Stimulated activated CD8-positive, alpha-beta memory T cell treated with anti-CD3 and anti-CD28 coated beads, Interleukin-7, amount 100 ng/mL, for 1 hour (primary cell): ENCODE measurements at places on chromosomes 6 and 20.

GRCh38 chr6:36095497-36096391 lies 34.6 kb upstream of the MAPK13 start:
- no peak for DNase-seq

- no peak for DNase-seq
Observed at GRCh38 chr6:93799226-93799625, 379.9 kb upstream of the EPHA7 start.

DNA sequence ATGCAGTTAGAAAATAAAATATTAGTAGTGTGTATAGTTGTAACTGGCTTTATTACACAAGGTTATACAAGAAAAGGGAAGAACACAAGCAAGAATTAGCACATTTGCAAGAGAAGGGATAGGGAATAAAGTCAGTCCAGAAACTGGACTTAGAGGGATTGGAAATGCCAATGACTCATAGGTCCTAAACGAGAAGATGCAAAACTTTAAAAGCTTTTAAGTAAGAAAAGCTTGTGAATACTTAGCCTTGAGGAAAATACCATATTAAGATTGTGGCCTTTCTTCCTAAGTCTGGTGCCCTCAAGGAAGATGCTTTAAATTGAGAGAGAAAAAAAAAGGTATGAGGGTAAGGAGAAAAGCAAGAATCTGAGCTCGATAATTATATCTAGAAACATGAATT lies 102.3 kb upstream of the MCHR2 start:
- DNase-seq: no peak

- no peak for DNase-seq
Observed at GRCh38 chr6:14622909-14623505, 505.4 kb downstream of the CD83 start.

DNA sequence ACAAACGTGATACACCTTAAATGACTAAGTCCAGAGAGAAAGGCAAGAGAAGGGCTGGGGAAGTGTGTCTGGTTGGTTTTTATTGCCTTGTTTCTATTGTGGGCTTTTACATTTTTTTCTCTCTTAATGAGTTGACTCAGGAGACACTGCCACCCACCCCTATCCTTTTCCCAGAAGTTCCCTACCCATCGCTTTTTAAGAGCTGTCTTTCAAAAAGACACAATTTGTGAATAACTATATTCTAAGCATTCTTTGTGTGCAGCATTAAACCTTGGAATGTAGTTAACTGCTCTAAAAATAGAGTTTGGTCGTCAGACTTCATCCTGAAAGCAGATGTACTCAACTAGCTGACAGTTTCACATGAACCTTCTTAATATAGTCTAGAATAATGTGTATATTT lies 174.9 kb downstream of the ISM1 start:
- no peak for DNase-seq

- DNase-seq: no peak
Observed at GRCh38 chr6:157143890-157144798, 179.2 kb downstream of the TMEM242 start.

GRCh38 chr6:105500693-105501092 lies 97.8 kb upstream of the PREP start:
- DNase-seq: no peak

DNA sequence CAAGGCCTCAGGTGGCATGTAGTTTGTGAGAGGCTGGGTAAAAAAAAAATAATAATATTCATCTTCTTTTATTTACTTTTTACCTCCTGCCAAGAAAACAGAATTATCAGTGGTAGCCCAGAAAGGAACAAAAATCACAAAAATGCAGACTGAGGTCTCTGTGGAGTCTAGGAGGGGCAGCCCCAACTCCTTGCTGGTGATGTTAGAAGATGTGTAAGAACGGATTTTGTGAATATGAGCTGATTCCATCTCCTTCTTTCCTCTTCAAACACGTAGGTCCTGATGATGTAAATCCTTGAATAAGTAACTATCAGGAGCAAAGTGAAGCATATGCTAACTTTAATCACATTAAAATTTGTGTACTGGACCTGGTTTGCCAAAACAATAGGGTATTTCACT lies 226.8 kb downstream of the EYA4 start:
- no peak for DNase-seq

GRCh38 chr6:53496797-53497375 lies 48.0 kb downstream of the GCLC start:
- DNase-seq: no peak
